ENCODE measurements at places on chromosomes 1 and 21. TPM values are rescaled to one million over a fixed set of nuclear protein-coding genes. Genes with fewer than 3 reads are reported as not detected.

TIE1 gene
- 0.53 TPM for total RNA-seq

DMBX1 gene
- total RNA-seq, result not detected

GRCh38 chr1:240116831-240117769, 25.4 kb downstream of the FMN2 start:
- no peak for DNase-seq

- DNase-seq, result no peak
Observed at GRCh38 chr1:195745189-195746010, 862.8 kb downstream of the KCNT2 start.

- no peak for DNase-seq
Observed at GRCh38 chr1:233613252-233614172, at the start of gene KCNK1. Gene KCNK1, plus strand, starts transcription at chr1:233614106. Its CDS starts 66 bp downstream, at chr1:233614172.

DNA sequence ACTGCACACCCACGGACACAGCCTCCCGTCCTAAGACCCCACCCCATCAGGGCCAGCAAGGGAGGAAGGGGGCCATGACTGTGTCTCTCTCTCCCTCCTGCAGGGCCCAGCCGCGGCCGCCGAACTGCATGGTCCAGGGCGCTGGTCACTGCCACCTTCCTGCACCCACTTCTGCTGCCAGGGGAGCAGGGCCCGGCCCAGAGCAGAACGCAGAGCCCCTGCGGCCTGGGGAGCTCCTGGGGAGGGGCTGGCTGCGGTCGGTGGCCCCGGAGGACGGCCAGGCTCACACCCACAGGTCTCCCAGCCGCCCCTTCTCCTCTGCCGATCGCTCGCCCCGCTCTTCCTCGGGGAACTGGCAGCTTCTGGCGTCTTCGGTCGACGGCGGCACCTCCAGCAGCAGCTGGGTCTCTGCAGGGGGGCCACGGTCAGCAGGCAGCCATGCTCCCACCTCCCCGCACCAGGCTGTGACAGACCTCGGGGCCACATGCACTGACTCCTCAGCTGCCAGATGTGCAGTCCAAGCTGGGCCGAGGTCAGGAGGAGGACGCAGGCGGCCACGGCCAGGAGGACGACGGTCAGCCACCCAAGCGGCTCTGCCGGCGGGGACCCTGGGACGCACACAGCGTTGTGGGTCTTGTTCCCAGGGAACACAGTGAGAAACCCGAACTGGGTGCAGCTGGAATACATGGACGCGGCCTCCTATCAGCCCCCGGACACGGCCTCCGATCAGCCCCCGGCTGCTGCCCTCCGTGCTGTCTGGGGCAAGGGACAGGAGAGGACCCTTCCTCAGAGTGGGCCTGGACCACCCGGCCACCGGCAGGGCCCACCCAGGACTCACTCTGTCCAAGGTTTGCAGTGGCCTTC, 2.6 kb downstream of the TNFRSF18 start:
- DNase-seq, result no peak

DNA sequence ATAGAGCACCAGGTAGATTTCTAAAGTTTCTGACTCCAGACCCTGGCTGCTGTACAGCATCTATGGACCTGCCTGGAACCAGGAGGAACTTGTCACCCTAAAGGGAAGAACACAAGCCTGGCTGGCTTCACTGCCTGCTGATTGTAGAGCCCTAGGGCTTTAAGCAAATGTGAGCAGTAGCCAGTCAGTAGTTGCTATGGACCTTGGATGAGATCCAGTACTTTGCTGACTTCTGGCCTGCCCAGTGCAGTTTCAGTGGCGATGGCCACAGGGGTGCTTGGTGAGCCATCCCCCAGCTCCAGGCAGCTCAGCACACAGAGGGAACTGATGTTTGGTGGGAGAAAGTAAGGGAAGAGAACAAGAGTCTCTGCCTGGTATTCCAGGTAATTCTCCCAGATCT, 68.4 kb downstream of the ATP6V1G3 start:
- DNase-seq, result no peak

DNA sequence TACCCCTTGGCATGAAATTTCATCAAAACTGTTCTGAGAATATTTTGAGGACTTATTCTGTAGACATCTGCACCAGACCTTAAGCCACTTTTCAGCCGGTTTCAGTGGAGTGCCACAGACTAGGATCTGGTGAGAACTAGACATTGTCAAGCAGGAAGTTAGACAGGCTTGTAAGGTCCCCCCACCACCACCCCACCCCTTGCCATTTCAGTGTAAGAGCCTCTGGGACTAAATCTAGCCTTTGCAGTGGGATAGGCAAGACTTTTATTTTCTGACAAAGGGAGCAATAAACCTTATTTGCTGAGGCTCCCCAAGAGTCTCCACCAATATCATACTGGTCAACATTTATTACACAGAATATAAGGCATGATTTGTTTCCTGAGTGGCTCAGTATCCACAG, 77.9 kb upstream of the EXO1 start:
- DNase-seq, result no peak
